ENCODE measurements at places on chromosomes 3 and 15.

DNA sequence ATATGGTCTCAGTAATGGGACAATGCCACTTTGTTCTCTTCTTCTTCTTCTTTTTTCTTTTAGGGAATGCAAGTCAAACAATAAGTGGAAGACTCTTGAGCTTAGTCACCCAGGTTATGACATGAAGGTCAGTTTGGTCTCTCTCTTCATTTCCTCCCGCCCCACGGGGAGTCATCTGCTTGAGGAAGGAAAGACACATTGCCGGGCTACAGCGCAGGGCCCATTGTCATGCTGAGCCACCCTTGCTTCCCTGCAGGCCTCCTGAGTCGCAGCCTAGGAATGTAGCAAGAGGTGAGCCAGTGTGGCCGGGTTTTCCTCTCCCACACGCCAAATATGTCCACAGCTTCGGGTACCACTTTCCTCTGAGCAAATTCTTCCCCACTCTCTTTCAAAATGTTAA, 47.6 kb downstream of the RAP2B start:
- peak; percentile 85 for DNase-seq

- DNase-seq, result no peak
Measured at GRCh38 chr3:31133541-31133940, 239.1 kb upstream of the GADL1 start.

GRCh38 chr15:61318802-61319525, 89.9 kb upstream of the RORA start:
- no peak for DNase-seq

GRCh38 chr3:9903904-9904303, 1.3 kb downstream of the IL17RE start:
- no peak for DNase-seq

DNA sequence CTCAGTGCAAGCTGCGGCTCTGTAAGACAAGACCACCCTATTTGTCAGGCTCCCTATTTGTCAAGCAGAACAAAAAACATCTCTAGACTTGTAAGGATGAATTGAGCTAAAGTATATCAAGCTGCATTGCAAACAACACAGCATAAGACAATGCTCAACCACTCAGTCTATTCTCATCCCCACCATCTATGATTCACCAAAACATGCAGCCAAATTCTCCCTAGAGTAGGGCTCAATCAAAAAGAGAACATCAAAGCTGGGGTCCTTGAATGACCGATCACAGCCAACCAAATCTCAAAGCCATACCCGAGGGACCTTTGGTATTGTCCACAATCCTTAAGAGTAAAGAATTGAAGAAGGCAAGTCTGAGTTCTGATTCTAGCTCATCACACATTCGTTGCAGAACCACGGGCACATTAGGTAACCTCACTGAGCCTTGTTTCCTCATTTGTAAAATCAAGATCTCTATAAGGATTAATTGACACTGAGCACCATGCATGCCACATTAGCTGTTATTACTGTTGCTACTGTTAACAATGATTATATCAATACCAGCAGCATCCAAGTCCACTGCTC, 31.2 kb downstream of the RFTN1 start:
- peak; percentile 55 for DNase-seq

DNA sequence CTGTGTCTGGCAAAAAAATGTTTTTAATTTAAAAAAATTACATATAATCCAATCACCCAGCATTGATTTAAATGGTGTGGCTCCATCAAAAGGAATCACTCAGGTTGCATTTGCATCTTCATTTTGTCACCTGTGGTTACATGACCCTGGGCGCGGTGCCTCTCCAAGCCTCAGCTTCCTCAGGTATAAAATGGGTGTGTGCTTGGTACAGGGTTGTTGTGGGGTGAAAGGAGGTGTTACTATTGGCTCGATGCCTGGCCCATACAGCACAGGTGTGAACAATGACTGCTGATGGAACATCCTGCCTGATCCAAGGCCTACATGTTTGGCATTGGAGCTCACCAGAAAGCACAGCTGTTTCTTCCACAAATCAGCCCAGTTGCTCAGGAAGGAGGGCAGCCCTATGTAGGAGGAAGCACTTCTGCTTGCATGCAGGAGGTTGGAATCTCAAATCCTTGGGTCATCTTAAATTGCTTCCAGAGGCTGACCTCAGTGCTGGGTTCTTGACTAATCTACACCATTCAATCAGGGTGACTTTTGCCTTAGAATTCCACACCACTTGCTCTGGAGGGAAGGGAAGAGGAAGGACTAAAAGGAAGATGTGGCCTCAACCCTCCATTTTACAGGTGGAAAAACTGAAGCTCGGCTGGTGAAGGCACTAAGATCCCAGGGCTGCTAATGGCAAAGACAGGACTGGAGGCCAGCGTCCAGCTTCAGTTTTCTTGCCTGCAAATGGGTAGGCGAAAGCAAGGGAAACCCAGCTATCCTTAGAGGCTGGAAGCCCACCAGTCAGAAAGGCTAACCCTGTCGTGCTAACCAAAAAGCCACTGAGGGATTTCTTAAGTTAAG, 31.7 kb downstream of the BHLHE40 start:
- DNase-seq, result peak; percentile 75

- DNase-seq, result no peak
Measured at GRCh38 chr3:131704098-131704497, 201.3 kb upstream of the MRPL3 start.

DNA sequence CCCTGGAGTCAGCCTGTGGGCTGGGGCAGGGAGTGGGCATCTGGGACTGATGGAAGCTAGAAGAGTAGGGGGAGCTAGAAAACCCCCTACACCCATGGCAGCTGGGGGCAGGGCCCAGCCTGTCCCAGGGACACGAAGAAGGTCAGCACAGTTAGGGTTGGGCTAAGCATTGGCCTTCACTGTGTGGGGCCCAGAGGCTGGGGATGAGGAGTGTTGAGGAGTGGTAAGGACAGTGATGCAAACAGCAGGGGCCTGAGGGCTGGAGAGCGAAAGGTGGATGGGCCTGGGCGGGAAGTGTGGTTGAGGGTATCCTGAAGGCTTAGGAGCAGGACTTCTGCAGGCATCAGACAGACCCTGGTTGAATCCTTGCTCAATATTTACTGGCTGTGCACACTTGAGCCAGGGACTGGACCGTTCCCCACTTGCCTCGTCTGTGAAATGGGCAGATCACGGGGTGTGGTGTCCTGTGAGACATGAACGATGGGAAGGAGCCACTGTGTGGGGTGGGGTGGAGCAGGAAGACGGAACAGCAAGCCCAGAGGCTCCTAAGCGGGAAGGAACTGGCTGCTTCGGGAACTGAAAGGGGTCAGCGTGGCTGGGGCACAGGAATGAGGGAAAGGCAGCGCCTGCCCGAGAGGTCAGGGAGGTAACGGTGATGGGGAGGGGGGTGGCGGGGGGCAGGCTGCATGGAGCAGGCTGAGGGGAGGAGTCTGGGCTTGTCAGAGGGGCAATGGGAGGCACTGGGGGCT, 7.3 kb downstream of the PRKCD start:
- peak; percentile 54 for DNase-seq

GRCh38 chr3:150216041-150216811, 191.9 kb upstream of the TSC22D2 start:
- DNase-seq, result no peak

DNA sequence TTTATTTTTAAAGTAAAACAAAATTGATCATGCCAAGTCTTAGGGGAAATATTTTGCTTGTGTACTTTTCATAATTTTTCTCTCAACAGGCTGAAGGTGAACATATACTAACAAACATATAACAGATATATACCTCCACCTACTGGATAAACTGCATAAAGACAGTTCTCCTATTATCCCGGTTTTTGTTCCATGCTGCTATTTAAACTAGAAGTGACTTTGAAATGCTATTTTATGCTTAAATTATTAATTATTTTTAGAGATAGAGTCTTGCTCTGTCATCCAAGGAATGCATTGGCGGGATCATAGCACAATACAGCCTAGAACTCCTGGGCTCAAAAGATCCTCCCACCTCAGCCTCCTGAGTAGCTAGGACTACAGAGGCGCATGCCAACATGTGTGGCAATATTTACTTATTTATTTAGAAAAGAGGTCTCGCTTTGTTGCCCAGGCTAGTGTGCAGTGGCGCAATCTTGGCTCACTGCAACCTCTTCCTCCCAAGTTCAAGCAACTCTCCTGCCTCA, 49.8 kb downstream of the ST3GAL6 start:
- DNase-seq, result peak; percentile 72

- DNase-seq, result no peak
Measured at GRCh38 chr3:61979638-61980037, 393.7 kb downstream of the FEZF2 start.

GRCh38 chr15:57237301-57237642, 139.0 kb upstream of the CGNL1 start:
- no peak for DNase-seq

- DNase-seq, result no peak
Measured at GRCh38 chr3:154135511-154136173, 14.5 kb downstream of the ARHGEF26 start.

- DNase-seq, result peak; percentile 60
Measured at GRCh38 chr3:127135241-127136023, 57.5 kb upstream of the PRR23E start.

DNA sequence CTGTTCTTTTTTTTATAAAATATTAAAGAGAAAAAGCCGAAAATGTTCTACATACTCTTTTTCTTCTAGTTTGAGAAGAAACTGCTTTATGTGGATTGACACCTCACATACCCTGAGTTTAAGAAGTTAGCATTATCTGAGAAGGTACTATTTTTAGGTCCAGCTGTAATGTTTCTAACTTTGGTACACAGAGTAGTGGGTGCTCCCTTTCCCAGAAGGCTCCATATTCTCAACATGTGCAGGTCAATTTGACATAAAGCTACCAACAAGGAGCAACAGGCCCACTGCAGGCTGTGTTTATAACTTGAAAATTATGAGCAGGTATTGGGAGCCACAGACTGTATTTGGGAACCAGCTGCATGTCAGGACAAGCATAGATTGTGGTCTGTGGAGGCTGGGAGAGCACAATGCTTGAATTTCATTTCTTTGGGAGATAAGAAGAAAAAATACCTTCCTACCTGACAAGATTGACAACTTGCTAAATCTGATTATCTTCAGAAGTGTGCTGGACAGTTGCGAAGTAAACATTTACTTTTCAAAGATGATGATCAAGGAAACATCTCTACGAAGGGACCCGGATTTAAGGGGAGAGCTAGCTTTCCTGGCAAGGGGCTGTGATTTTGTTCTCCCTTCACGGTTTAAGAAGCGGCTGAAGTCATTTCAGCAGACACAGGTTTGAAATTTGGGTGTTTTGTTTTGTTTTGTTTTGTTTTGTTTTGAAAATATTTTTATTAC, 57.2 kb downstream of the PPP2R3A start:
- no peak for DNase-seq

DNA sequence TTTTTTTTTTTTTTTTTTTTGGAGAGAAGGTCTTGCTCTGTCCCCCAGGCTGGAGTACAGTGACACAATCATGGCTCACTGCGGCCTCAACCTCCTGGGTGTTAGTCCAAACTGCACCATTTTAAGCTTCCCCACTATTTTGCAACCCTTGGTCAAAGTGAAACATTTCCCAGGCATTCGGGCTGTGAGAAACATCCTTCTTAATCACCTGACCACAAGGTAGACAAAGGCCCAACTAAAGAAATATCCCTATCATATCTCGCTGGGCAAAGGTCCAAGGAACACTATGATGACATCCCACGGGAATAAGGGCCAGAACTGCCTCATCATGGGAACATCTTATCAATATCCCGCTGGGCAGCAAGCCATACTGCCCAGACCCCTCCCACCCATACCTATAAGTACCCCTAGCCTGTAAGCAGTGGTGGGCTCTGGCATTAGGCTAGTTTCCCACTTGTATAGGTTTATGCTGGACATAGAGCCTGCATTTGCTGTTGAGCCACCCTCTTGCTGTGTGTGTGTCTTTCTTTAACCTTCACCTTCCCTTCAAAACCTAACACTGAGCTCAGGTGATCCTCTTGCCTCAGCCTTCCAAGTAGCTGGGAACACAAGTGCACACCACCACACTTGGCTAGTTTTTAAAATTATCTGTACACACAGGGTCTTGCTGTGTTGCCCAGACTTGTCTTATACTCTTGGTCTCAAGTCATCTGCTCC, 95.2 kb downstream of the SEMA5B start:
- no peak for DNase-seq

- no peak for DNase-seq
Measured at GRCh38 chr3:139157161-139157932, 112.7 kb upstream of the PRR23C start.

- DNase-seq, result no peak
Measured at GRCh38 chr3:6444888-6445658, 415.8 kb upstream of the GRM7 start.

GRCh38 chr3:110711851-110712516, 359.6 kb upstream of the NECTIN3 start:
- DNase-seq, result no peak
